ENCODE measurements at places on chromosomes 5 and 9.

DNA sequence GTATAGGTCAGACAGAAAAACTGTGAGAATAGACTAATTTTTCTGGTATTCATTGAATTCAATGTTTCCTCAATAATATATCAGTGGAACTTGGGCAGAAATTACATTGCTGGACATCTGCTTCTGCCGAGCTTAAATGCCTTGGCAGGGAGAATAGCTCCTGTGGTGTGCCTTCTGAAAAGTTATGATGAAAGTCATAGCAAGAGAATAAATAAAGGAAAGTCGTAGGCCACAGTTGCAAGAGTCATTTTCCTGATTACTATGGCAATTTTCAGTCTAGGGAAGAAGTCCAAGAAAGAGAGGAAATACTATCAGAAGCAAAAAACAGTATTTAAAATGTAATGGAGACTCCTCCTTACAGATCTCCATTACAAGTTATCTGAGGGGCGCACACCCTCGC is 1596.1 kb upstream of the WWC1 start:
- no peak for DNase-seq
- no peaks in the 10 kb centered on the region for H3K4me1 ChIP-seq
- H3K27me3 ChIP-seq = no peaks in the 10 kb centered on the region

- H3K4me1 ChIP-seq = no peaks in the 10 kb centered on the region
Observed at GRCh38 chr5:54785729-54786591, 199.4 kb downstream of the ESM1 start.

GRCh38 chr9:5113994-5114748 is 71.3 kb downstream of the INSL6 start:
- H3K27me3 ChIP-seq = no peaks in the 10 kb centered on the region
- H3K36me3 ChIP-seq = peaks cover 10% of the 10 kb centered on the region
- H3K4me1 ChIP-seq = no peaks in the 10 kb centered on the region
- no peak for DNase-seq
- no peak overlapping the region for H3K4me3 ChIP-seq
- no peak overlapping the region for H3K27ac ChIP-seq

DNA sequence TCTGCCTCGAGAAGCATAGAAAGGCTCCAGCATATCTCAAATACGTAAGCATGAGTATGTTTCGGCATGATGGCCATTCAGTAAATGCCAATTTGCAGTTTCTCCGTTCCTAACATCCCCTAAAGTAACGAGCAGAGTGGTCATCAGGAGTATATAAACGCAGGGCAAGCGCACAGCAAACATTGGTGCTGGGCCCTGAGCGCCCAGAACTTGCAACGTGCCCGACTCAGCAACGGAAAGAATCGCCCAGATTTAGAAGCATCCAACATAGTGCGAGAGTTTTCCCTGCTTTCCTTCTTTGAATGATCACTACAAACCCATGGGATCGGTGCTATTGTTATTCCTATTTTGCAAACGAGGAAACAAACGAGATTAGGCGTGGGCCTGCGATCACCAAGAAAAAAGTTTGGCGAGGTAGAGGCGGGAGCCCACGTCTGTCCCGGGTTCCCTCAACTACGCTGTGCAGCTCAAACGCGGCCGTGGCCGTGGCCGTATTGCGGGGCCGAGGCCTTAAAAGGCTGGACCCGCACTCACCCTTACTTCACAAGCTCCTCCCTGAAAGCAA is 505 bp downstream of the RPS14 start:
- H3K4me3 ChIP-seq = peak overlapping the region; percentile 97
- DNase-seq = no peak
- H3K27ac ChIP-seq = peak overlapping the region; percentile 97
- H3K36me3 ChIP-seq = peaks cover 44% of the 10 kb centered on the region

GRCh38 chr5:127744241-127744640 is 41.0 kb downstream of the CCDC192 start:
- no peak overlapping the region for H3K4me3 ChIP-seq
- no peaks in the 10 kb centered on the region for H3K36me3 ChIP-seq
- H3K27ac ChIP-seq = no peak overlapping the region

DNA sequence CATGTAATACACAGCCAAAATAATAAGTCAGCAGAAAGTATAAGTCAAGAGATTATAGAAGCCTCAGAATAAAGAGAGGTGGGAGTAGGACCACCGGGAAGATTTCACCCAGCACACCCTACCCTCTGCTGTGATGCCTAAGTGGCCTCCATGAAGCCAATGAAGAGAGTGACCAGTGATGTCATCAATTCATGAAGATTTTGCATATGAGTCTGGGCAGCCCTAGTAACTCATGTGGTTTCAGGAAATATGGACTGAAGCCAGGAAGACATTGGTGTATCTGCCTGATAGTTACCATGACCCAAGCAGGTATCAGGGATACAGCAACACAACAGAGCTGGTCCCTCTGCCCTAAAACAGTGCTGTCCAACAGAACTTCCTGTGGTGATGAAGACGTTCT is 135.3 kb downstream of the ADAMTS12 start:
- H3K36me3 ChIP-seq = no peaks in the 10 kb centered on the region
- H3K4me3 ChIP-seq = no peak overlapping the region
- H3K27ac ChIP-seq = no peak overlapping the region
- DNase-seq = no peak
- no peaks in the 10 kb centered on the region for H3K27me3 ChIP-seq

- no peaks in the 10 kb centered on the region for H3K4me1 ChIP-seq
- H3K4me3 ChIP-seq = no peak overlapping the region
- no peak for DNase-seq
- peaks cover 94% of the 10 kb centered on the region for H3K36me3 ChIP-seq
Observed at GRCh38 chr9:341634-342421, 127.2 kb downstream of the DOCK8 start.

DNA sequence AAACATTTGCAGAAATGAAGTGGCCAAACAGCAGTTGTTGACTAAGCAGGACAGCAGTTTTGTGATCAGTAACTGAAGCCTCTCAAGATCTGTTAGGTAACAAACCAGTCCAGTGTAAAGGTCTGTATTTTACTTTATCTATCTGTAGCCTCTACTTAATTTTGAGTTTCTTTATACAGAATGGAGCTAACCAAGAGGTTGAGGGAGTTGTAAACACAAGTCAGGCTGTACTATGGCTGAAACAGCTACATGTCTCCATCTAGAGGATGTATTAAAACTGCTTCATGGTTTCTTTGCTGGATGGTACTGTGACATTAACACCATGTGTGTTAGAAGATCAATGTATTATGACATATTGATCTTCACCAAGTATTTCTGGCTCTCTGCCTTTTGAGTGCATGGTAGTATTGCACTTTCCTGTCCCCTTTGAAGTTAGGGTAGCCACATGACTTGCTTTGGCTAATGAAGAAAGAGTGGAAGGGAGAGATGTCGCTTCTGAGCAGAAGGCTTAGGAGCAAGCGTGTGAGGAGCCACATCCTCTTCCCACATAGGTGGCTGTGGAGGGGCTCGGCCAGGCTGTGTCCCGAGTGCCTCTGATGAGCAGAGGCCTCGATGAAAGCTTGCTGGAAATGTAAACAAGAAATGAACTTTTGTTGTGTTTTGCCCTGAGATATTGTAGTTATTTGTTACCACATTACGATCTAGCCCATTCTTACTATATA is 105.6 kb upstream of the PCA3 start:
- DNase-seq = no peak
- no peak overlapping the region for H3K27ac ChIP-seq
- no peak overlapping the region for H3K4me3 ChIP-seq
- H3K27me3 ChIP-seq = no peaks in the 10 kb centered on the region
- peaks cover 2% of the 10 kb centered on the region for H3K4me1 ChIP-seq

DNA sequence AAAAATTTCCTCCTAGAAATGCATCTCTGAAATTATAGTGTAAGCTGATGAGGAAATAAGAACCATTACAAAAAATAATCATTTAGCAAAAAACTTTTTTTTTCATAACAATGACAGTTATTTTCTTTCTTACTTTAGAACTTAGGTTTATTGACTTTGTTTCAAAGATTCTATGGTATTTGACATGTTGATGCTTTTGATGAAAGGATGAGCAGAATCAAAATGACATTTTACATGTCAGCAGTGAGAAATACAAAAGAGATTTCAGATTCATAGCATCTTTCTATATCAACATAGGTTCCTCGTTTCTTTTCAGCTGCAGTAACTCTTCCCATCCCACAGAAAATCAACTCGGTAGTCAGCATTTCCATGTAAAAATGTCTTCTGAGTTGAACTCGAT is 1226.6 kb upstream of the C9orf72 start:
- H3K4me1 ChIP-seq = no peaks in the 10 kb centered on the region
- no peak overlapping the region for H3K4me3 ChIP-seq
- no peak for DNase-seq
- no peaks in the 10 kb centered on the region for H3K27me3 ChIP-seq
- H3K36me3 ChIP-seq = no peaks in the 10 kb centered on the region
- H3K27ac ChIP-seq = no peak overlapping the region

GRCh38 chr9:79396168-79396567 is 175.6 kb upstream of the TLE4 start:
- H3K4me3 ChIP-seq = no peak overlapping the region
- DNase-seq = no peak
- H3K27ac ChIP-seq = no peak overlapping the region
- H3K4me1 ChIP-seq = no peaks in the 10 kb centered on the region
- no peaks in the 10 kb centered on the region for H3K36me3 ChIP-seq

DNA sequence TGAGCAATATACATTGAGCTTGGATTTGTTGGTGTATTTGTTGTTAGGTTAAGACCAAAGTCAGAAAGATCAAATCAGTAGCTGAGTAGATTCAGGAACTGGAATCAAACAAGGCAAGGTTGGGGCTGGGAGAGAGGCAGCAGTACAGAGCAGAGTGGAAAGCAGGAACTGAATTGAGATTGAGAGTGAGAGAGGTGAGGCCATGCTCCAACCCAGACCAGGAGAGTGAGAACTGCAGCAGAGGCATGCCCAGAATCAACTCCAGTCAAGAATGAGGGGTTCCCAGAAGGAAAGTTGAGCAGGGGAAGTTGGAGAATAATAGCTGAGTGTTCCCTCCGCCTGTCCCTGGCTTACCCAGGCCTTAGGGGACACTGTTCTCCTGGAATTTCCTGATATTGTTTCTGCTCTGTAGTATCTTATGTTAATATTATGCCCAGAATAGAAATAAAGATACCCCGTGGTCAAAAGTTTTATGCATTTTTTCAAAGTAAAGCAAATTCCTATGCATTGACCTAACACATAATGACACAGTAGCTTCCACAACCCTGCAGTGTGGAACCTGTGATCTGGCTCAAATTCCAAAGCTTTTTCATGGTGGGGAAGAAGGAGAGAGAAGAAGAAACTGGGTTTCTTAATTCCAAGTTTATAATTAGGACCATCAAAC is 82.7 kb downstream of the SV2C start:
- DNase-seq = no peak
- no peak overlapping the region for H3K27ac ChIP-seq
- no peaks in the 10 kb centered on the region for H3K27me3 ChIP-seq
- H3K4me3 ChIP-seq = no peak overlapping the region
